DMS53 (cell line): ENCODE measurements at places on chromosomes 2 and 18.

DNA sequence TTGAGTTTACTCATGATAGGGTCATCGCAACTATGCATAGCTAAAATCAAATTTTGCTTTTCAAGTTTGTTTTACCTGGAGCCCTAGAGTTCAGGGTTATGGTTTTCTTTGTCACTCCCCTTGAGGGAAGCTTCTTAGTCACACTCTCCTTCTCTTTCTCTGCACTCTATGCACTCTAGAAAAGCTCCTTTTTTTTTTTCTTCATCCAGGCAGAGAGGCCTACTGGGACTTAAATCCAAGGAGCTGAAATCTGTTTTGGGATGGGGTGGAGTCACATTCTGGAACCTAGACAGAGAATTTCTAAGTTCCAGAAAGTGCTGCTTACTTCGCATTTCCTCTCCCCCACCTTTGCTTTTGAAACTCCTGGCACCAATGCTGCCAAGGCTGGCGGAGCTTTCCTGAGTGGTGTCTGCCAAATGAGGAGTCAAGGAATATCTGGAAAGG lies 19.1 kb upstream of the IL18R1 start:
- no peak for DNase-seq

GRCh38 chr2:3595985-3596384 lies 1.1 kb downstream of the COLEC11 start:
- DNase-seq, result no peak

GRCh38 chr2:238786792-238787490 lies 60.9 kb upstream of the TWIST2 start:
- DNase-seq, result no peak

- DNase-seq, result peak; percentile 65
These were observed 31.4 kb upstream of the KCNG2 start for GRCh38 chr18:79766308-79766707.

- no peak for DNase-seq
These were observed 33.7 kb upstream of the APCDD1 start for GRCh38 chr18:10420561-10421352.

GRCh38 chr2:126100962-126101361 lies 555.0 kb upstream of the GYPC start:
- no peak for DNase-seq

DNA sequence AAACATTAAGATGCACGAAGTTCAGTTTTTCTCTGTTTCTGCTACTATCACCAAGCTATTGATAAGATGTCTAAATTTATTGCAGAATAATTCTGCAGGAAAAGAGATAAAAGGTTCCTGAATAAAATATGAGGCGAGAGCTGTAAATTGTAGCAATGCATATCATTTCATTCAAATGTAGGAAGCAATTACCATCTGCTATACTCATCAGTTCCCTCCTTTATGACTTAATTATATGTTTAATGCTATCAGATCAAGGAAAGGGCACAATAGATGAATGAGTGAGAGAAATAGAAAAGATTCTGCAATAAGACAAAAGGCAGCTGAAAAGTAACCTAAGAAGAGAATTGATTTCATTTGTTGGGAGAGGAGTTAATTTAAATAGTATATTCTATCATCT lies 108.2 kb upstream of the GALNT5 start:
- no peak for DNase-seq

DNA sequence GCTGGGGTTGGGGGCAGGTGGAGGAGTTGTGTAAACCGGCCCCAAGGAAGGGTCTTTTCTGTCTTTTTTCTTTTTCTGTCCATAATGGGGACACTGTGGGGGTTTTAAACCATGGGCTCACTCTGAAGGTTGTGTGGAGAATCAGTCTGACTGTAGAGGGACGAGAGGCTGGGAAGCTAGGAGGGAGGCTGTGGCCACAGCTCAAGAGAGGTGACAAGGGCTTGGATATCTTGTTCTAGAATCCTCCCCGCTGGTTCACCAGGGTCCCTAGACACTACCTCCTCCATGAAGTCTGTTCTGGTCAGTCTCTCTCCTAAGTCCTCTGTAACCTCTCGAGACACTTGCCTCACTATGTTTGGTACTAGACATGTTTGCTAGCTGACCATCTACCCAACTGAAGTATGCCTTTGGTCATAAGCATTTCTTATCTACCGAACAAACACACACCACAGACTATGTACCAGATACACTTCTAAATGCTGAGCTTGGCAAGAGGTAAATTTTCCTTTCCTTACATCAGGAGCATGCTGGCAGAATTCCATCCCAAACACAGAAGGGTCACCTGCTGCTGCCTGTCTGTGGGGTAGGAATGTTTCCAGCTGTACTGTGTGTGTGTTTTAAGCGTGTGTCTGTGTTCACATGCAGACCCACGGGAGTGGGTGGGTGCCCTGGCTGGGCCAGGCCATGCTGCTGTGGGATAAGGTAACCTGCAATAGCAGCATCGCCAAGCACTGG lies 69.6 kb upstream of the MGAT4A start:
- no peak for DNase-seq

DNA sequence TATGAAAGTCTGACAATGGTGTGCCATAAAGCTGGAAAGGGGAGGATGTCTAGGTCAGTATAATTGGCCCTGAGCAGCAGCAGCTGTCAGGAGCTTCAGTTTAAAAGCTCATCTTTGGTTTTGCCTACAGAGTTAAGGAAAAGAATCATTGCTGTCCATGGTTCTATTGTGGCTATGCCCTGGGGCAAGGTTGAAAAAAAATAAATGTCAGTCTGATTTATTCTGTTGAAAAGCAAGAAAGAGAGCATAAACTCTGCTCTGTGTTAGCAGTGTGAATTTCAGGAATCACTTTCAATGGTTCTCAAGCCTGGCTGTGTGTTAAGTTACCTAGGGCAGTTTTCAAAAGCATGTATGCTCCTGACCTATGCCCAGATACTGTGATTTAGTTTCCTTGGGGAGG lies 446.7 kb downstream of the SETBP1 start:
- DNase-seq, result no peak

DNA sequence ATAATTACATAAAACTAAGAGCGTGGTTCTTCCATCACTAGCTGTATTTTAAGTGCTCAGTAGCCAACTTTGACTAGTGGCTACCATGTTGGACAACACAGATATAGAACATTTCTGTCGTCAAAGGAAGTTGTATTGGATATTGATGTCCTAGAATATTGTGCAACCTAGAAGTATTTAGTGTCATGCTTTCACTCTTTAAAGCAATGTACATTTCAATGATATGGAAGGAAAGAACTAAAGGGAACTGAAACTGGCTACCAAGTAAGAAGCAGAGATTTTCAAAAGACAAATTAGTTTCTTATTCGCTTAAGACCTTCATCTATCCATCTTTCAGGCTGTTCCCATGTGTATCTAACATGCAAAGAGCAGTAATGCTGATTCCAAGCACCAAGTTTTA lies 85.4 kb upstream of the EML6 start:
- no peak for DNase-seq

DNA sequence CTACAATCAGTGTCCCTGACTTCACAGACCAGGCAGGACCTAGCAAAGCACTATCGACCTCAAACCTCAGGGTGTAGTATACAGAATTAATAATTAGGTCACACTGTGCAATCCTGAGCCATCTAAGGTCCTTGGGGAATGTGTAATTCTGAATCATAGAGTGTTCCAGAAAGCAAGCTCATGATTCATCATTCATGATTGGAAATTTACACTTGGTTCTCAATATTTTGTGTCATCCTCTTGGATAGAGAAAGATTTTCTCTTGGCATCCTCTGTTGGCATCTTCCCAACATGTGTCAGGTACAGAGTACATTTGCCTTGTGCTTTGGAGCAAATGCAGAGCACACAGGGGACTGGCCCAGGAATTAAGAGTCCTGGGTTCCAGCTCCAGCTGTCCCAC lies 245.0 kb upstream of the NT5C1B start:
- no peak for DNase-seq

DNA sequence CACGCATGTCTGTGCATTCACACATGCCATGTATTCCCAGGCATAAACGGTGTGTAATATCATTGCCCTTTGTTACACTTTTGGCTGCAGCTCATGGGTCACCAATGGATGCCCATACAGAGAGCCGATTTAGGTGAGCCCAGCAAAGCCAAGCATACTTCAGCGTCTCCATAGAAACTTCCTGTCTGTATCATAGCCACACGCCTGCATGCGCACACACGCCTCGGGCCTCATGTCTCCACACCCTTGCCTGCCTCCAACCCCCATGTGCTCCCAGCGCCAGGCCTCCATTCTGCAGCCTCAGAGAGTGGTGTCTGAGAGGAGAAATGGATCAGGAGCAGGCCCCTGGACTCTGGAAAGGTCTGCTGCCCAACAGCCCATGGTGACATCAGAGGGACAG lies 33.5 kb upstream of the SELENOI start:
- DNase-seq, result no peak

- no peak for DNase-seq
These were observed 230.5 kb downstream of the FIGN start for GRCh38 chr2:163505281-163505680.

DNA sequence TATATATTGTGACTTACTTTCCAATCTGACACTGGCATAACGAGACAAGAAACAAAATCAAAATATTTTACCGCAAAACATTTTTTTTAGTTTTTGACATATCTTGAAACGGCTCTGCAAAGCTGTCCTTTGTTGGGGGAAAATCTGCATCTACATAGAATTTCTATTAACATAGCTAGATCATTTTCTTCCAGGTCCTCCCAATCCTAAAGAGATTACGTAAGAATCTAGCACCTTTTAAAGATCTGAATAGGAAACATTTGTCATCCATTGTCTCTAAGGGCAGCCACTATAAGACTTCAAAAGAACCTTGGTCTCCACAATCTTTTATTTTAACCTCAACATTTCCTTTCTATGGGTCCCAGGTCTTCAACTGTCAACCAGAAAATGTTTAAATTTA lies 1.2 kb upstream of the MFF start:
- DNase-seq, result no peak

DNA sequence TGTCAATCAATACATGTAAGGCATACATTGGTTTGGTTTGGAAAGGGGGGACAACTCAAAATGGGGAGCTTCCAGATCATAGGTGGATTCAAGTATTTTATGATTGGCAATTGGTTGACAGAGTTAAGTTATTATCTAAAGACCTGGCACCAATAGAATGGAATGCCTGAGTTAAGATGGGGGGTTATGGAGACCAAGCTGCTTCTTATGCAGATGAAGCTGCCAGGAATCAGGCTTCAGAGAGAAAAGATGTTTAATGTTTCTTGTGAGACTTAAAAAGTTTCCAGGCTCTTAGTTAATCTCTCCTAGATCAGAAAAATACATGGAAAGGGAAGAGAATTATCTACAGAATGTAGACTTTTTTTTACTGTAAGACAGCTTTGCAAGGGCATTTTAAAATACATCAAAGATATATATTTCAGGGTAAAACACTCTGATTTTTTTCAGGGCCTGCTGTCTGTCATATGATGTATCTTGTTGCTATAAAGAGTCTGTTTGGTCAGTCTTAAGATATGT lies 1343.2 kb upstream of the LRRTM1 start:
- peak; percentile 6 for DNase-seq

GRCh38 chr2:74026687-74027241 lies 42.1 kb downstream of the TET3 start:
- no peak for DNase-seq

DNA sequence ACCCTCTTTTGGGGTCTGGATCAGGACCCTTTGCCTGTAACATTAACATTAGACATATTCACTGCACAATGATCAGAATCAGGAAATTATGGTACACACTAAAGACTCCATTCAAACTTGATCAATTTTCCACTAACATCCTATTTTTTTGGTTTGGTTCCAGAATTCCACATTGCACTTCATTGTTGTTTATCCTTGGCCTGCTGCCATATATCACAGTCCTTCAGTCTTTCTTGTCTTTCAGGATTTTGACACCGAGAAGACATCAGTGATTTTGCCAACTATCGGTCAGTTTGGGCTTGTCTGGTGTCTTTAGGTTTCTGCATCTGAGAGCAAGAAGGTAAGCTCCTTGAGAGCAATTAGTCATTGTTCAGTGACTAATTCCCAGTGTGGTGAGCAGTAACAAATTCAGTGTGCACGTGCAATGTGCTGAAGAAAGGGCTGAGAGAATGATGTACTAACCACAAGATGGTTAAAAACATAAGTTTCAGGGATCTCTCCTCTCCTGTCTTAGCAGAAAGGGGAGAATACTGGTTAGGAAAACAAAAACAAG lies 23.5 kb downstream of the MARCHF4 start:
- DNase-seq, result no peak

DNA sequence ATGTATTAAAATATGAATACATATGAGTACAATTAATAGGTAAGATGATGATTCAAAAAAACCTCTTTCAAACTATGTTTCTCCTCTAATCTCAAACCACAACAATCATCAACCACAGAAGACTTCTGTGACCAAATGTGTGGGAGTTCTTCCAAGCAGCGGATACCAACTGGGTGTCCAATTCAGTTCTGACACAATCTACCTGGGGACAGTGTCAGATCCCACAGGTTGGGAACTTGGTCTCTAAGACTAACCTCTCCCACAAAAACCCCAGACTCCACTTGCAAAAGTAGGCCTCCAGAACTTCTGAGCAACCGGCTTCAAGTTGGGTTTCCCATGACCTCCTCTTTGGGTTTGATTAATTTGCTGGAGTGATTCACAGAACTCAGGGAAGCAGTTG lies 26.9 kb downstream of the FASTKD1 start:
- DNase-seq, result no peak

- no peak for DNase-seq
These were observed 584.3 kb downstream of the FBXO15 start for GRCh38 chr18:73563345-73563744.
